NCI-H1417 (cell line): ENCODE measurements at places on chromosomes 2 and 18.

GRCh38 chr2:41695198-41696113 lies 352.4 kb upstream of the PKDCC start:
- no peak for DNase-seq

DNA sequence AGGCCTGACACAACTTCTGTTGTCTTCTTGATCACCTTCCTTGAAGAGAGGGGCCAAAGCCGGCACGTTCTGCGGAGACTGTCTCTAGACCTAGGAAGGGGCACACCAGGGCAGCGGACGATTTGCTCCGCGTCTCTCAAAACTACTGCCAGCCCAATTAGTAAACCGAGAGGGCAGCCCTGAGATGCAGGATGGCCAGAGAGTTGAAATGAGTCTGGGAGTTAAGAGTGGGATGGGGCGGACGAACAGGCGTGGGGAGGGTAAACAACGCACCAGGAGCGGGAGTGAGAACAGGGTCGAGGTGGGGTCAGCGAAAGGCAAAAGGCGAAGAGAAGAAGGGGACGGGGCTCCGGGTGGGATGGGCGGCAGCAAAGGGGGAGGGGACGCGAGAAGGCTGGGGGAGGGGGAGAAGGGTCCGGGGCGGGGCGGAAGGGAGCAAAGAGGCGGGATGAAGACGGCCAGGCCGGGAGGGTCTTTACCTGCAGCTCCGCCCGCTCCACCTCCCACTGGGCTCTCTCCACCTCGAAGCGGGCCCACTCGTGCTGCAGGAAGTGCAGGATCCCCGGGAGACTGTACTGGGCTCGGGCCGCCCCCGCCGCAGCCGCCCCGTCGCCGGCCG lies 476 bp downstream of the STRN start:
- DNase-seq = peak; percentile 87

DNA sequence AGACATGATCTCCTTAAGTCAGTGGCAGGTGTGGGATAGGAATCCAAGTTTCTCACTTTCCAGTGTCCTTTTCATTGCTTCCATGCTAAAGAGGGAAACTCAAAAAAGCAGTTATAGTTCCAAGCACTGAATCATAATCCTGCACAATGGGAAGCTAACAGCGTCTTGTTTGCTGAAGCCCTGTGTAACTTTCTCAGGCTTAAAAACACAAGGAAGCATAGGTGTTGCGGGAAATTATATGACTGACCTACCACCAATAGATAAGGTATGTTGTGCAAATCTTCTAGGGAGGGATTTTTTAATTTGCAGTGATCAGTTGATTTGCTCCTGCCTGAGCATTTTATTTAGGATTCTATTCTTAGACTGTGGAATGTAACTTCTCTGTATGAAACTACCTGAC lies 250.9 kb downstream of the MYO3B start:
- no peak for DNase-seq

GRCh38 chr2:146602856-146603255 lies 1242.0 kb upstream of the ACVR2A start:
- no peak for DNase-seq

DNA sequence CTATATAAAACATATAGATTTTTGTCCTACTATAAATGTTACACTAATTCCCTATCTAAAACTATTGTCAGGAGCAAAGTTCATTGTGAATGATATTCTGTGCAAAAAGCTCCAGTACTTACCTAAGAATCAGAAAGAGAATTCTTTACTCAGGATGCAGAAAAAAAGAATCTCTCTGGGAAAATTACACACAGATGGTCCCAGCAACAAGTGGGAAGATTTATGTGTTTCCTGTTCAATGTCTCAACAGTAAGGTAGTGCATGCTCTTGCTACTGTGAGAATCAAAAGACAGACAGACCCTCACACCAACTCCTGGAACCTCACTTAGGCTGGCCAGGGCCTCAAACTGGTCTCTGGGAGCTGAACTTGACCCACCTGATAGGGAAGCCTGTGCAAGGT lies 11.2 kb upstream of the NAPG start:
- DNase-seq = no peak

- DNase-seq = no peak
Measured at GRCh38 chr2:209960045-209960444, 42.4 kb upstream of the RPE start.

GRCh38 chr2:149488706-149489440 lies 98.7 kb downstream of the MMADHC start:
- DNase-seq = no peak

- no peak for DNase-seq
Measured at GRCh38 chr2:8537562-8538155, 144.2 kb upstream of the ID2 start.

- DNase-seq = no peak
Measured at GRCh38 chr2:33216508-33217182, 259.8 kb upstream of the RASGRP3 start.

GRCh38 chr2:171878481-171878993 lies 15.5 kb downstream of the SLC25A12 start:
- DNase-seq = no peak

- DNase-seq = no peak
Measured at GRCh38 chr2:164386231-164386630, 235.1 kb downstream of the GRB14 start.

DNA sequence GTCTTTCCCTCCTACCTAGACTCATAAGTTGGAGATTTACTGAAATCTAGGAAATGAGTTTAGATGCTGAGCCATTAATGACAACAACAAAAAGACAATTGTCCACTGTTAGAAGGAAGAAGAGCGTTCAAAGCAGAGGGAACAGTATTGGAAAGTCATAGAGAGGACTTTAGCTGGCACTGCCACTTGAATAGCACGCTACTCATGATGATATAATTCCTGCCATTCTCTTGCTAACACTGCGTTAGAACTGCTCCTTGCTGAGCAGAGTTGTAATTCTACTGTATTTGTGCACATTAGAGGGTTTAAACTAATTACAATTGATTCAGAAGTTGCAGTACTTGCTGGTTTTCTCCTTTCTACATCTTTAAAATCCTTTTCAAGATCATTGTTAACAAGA lies 9.0 kb upstream of the AFTPH start:
- DNase-seq = no peak

- DNase-seq = no peak
Measured at GRCh38 chr2:196967116-196967515, 40.6 kb upstream of the PGAP1 start.

- DNase-seq = no peak
Measured at GRCh38 chr2:75844651-75845050, 133.9 kb upstream of the GCFC2 start.

- no peak for DNase-seq
Measured at GRCh38 chr2:231985823-231986261, 24.3 kb downstream of the DIS3L2 start.

DNA sequence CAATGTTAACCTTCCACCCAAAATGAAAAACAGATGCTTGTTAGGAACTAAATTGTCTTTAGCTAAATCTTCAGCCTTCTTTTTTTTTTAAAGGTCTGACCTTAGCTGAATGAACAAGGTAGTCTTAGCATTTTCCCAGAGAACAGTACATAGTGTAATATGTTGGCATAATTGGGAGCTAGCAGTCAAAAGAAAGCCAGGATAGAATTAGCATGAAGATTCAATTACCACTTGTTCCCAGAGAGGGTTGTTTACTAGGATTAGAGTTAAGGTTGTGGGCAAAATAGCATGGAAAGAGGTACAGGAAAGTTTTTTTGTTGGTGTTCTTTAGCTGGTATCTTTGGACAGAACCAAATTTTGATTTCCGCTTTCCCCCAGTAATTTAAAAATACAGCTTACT lies 6.9 kb downstream of the CDH20 start:
- DNase-seq = no peak

DNA sequence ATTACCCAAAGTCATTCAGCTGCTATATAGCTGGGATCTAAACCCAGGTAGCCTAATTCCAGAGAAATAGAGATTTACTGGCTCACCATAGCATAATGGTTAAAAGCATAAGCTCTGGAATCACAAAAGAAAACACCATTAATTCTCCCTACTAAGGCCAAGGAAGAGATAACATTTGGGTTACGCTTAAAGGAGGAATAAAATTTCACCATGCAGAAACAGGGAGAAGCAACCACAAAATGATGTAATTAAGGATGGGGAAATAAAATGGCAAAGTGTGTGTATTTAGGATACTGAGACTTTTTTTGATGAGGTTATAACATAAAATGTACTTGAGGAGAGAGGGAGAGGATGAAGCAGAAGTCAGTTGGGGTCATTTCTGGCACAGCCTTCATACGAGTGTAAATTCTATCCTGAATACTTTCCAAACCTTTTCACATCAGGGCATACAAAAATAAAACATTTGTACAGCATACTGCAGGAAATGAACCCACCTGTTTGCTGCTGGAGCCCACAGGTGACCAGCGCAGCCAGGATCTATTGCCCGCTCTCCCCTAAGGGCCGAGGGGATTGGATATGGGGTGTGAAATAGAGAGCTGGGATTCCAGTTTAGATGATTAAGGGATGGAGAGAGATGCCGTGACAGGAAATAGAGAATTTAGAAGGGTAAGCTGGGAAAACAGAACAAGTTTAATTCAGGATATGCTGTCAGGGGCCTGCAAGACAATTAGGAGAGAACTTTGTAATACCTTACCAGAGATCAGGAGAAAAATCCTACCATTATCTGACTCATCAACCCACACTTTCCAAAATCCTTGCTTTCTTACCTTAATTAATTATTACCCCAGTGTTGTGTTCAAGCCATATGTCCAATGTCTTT lies 43.8 kb upstream of the SERTAD2 start:
- no peak for DNase-seq

GRCh38 chr2:75007061-75007460 lies 48.6 kb downstream of the POLE4 start:
- DNase-seq = no peak
